ENCODE measurements at places on chromosomes 4 and X.

- no peak for DNase-seq
Observed at GRCh38 chrX:119410027-119410819, 11.1 kb downstream of the SLC25A43 start.

DNA sequence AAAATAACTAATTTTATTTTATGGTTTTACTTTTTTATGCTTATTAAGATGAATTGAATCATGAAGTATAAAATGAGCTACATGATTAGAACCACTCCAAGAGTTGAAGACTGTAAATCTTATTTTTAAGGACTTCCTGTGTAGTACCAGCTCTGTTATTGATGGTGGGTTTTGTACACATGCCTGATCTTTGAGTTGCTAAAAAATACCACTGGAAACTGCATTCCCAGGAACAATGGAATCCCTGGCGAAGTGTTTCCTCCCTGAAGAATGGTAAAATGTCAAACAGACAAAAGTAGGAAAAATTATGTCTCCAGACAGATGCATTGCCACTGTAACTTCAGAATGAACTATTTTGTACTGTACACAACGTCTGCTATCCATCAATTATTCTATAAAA is 935.4 kb upstream of the TENM3 start:
- DNase-seq, result no peak

DNA sequence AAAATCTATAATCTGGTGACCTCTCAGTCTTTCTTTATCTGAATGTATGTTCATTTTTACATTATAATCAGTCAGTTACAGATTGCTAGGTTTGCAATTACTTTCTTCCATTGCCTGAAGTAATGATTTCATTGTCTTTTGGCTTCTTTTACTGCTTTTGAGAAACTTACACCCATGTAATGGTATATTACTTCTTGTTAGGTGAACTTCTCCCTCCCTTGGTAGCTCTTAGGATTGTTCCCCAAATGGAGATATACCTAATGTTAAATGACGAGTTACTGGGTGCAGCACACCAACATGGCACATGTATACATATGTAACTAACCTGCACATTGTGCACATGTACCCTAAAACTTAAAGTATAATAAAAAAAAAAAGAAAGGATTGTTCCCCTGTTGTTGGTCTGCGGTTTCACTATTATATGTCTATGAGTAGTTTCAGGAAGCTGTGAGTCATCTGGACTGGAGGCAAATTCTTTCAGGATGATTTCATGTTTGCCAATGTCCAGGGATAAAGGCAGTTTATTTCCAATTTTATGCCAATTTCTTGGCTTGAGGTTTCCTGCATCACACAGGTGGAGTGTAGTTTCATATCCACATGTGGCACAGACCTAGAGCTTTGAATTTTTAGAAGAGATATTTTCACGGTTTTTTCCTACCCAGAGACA is 21.8 kb downstream of the SPANXC start:
- DNase-seq, result no peak

GRCh38 chr4:1410491-1411325 is 4.5 kb upstream of the NKX1-1 start:
- DNase-seq, result peak; percentile 70

Data from RPMI8226 (cell line).